Inflammatory macrophage (primary cell): ENCODE measurements at places on chromosomes 2 and 18.

DNA sequence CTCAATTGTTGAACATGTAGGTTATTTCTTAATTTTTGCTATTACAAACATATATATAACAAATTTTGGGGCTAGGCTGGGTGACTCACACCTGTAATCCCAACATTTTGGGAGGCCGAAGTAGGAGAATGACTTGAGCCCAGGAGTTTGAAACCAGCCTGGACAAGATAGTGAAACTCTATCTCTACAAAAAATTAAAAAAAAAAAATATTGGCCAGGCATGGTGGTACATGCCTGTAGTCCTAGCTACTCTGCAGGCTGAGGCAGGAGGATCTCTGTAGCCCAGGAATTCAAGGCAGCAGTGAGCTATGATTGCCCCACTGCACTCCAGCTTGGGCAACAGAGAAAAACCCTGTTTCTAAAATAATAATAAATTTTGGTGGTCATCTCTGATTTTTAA is 23.5 kb downstream of the SLC4A1AP start:
- DNase-seq = no peak

DNA sequence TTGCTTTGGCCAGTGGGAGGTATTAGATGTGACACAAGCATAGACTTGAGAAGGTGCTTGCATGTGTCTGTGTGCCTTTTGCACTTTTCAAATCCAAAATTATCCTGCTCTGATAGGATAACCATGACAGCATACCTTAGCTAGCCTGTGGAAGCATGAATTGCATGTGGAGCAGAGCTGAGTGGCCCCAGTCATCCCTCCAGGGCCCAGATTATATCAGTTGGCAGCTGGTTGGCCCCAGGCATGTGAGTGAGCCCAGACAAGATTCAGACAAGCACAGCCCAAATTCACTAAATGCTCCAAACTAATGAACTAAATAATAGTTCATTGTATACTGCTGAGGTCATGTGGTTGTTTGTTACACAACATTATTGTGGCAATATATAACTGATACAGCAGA is 18.8 kb downstream of the TACR1 start:
- DNase-seq = no peak

- no peak for DNase-seq
Measured at GRCh38 chr2:3289526-3289925, 88.1 kb downstream of the EIPR1 start.

DNA sequence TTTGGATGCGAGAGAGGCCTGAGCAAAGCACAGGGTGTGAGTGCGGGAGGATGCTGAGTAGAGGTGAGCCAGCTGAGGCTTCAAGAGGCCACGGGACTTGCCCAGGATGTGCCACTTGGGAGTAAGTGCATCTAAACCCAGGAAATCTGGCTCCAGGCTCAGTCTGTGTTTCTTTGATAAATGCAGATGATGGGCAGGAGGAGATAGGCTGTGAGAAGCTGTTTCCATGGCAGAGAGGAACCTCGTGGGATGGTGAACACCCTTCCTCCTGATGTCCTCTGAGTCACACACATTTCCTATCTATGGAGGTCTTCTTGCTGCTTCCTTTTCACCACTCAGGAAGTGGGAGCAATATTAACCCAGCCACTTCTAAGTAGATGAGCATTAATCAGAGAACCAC is 38.4 kb upstream of the CELF4 start:
- DNase-seq = no peak

- no peak for DNase-seq
Measured at GRCh38 chr2:85248773-85249509, 78.8 kb downstream of the TGOLN2 start.

GRCh38 chr18:74775239-74775638 is 177.6 kb downstream of the ZNF407 start:
- no peak for DNase-seq

DNA sequence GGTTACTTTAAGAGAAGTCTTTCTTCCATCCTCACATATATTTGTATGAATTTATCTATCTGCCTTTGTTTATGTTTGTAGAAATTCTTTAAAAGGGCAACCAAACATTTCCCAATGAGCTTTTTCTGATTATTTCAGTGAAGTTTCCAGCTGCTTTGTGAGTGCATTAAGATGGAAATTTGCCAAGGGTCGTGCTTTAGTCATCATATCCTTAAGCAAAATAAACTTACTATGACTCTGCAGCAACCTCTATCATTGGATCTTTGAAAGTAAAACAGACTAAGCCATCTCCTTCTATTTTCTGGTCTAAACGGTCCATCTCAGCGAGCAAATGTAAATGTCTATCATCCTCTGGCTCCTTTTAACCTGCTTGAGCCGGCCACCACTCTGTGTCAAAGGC is 489.3 kb downstream of the SOX11 start:
- no peak for DNase-seq

GRCh38 chr2:240225131-240225530 is 84.7 kb upstream of the OTOS start:
- DNase-seq = no peak

GRCh38 chr2:46042207-46042637 is 255.0 kb upstream of the EPAS1 start:
- no peak for DNase-seq

DNA sequence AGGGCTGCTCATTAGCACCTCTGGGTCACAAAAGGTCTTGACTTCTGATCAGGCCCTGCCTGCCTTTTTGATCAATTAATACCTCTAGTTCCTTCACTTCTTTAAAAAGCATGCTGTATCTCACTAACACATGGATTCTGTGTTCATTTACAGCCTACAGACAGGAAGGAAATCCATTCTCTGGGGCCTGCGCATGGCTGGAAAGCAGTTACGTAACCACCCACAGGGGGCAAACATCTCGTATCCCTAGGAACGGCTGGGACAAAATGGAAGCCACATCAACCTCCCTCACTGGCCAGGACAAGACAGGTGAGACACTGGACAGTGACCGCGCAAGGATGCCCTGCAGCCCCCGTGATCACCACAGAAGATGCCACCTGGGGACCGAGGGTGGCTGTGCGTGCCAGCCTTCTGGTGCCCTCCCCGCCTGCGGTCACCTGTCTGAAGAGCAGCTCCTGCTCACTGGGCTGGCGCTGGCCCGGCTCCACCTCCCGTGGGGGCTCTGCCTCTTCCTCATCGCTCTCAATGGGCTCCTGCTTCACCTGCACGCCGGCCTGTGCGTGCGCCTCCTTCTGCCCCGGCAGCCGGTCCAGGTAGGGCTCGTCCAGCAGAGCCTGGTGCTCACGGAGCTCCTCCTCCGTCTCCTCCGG is 266.9 kb downstream of the TWIST2 start:
- no peak for DNase-seq

GRCh38 chr2:214628091-214628490 is 181.4 kb downstream of the BARD1 start:
- DNase-seq = no peak

DNA sequence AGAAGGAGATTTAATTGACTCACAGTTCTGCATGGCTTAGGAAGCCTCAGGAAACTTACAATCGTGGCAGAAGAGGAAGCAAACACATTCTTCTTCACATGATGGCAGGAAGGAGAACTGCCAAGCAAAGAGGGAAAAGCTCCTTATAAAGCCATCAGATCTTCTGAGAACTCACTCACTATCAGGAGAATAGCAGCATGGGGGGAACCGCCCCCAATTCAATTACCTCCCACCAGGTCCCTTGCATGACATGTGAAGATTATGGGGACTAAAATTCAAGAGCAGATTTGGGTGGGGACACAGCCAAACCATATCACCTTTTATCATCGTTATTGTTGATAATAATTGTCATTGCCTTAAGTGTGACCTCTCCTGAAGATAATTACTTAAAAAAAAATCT is 197.9 kb upstream of the SLC14A2 start:
- no peak for DNase-seq

DNA sequence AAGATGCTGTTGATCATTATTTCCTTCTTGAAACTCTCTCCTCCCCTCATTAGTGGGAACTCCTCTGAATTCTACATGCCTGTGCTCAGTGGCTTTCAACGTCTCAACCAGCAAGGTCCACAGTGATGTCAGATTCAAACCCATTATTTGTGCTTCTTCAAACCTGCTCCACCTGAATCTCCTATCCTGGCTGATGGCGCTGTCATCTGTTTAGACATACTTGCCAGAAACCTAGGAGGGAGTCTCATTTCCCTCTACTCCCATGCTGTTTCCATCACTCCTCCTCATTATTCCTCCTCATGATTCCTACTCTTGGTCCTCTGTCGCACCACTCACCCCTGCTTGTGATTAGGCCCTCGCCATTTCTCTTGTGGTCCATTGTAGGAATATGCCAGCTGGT is 2.9 kb upstream of the LPIN2 start:
- no peak for DNase-seq

GRCh38 chr2:200288670-200289429 is 17.6 kb upstream of the SPATS2L start:
- DNase-seq = no peak

GRCh38 chr2:150676747-150677383 is 189.4 kb upstream of the RND3 start:
- no peak for DNase-seq

- DNase-seq = no peak
Measured at GRCh38 chr2:15950088-15950952, 10.0 kb downstream of the MYCN start.

DNA sequence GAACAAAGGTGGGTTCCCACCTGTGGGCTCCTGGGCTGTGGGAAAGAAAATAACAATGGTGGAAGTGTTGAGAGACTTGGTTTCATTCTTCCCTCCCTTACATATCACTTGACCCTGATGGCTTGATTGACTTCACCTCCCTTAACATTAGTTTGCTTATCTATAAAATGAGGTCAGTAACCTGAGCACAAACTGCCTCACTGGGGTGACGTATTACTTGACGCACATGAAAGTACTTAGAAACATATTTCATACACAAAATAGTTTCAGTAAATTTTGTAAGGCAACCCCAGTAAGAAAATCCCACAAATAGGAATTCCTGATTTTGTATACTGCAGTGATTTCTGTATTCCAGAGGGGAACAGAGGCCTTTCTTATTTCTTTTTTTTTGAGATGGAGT is 29.4 kb upstream of the LPIN2 start:
- DNase-seq = no peak
